ENCODE measurements at places on chromosomes 11 and 22.
A peak's percentile ranks its signal among the peaks of the same experiment; 100 is the strongest.

- DNase-seq: peak; percentile 64
Measured at GRCh38 chr22:42444077-42444904, 12.1 kb upstream of the NFAM1 start.

- no peak for DNase-seq
Measured at GRCh38 chr11:123410218-123410549, 19.9 kb upstream of the GRAMD1B start.

DNA sequence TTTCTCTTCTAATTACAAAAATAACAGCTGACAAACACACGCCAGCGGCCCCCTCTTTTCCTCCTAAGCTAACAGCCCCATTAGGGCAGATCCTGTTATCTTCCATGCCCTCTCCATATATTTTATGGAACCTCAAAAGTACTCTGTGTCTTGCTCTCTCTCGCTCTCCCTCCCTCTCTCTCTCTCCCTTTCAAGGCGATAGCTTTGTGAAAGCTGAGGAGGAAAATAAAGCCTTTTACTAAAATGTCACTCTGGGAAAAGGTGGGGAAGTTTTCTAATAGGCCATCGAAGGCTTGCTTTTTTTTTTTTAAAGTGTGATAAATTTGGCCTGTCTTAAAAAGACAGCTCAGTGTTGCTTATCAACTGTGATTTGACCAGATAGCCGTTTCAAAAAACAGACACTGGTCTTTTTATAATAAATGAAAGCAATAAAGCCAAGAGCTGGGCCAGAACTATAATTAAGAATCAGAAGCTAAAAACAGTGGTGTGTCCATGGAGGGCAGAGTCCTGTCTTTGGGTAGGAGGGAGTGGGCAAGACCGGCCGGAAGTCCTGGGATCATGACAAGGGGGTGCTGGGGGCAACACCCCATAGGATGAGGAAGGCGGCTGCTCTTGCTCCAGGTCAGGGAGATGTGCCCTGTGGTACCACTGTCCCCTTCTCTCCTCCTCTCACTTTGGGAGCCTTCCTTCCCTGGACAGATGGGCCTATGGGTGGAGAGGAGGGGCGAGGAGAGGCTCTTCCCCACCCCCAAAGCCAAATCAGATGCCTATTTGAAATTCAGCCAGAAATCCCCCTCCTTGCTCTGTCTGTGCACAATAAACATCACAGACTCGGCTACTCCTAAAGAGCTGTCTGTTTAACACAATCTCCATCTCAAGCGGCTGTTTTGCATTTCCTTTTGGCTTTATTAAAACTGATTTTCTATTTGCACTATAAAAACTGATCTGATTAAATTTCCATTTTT lies 267.2 kb downstream of the BUD13 start:
- no peak for DNase-seq

GRCh38 chr22:44532552-44532951 lies 34.5 kb upstream of the RTL6 start:
- no peak for DNase-seq

- no peak for DNase-seq
Measured at GRCh38 chr11:57378186-57378585, 2.8 kb downstream of the PRG3 start.

GRCh38 chr11:122523846-122524805 lies 131.4 kb upstream of the UBASH3B start:
- no peak for DNase-seq

DNA sequence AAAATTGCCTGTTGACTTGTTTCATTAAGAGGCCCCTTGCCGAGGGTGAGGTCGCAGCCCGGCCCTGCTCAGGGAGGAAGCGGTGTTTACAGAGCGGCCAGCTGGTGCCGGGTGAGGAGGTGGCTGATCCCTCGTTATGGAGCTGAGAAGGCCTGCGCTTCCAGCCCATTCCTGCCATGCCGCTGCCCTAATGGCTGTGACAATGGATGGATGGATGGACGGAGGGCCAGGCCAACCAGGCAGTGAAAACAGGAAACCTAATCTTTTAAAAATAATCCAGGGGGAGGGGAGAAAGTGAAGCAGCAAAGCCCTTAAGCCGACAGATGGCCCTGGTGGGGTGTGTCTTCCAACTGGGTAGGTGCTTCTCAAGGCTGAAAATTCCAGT lies 38.5 kb downstream of the BCR start:
- DNase-seq: no peak

Data from activated T-helper 9 cell treated with anti-CD3 and anti-CD28 coated beads, Interleukin-2, amount 50 U/mL, for 16 hours (primary cell).